ENCODE measurements at places on chromosomes 7 and 10.
A peak's percentile ranks its signal among the peaks of the same experiment; 100 is the strongest.

DNA sequence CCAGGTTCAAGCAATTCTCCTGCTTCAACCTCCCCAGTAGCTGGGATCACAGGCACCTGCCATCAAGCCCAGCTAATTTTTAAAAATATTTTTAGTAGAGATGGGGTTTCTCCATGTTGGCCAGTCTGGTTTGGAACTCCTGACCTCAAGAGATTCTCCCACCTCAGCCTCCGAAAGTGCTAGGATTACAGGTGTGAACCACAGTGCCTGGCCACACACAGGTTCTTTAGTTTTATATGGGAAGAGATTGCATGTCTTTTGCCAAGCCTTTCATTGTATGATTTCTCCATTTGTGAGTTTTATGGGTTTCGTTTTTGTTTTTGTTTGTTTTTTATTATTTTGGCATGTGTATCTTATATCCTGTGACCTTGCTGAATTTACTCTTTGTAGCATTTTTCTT lies 40.9 kb downstream of the C1GALT1 start:
- no peak for DNase-seq

DNA sequence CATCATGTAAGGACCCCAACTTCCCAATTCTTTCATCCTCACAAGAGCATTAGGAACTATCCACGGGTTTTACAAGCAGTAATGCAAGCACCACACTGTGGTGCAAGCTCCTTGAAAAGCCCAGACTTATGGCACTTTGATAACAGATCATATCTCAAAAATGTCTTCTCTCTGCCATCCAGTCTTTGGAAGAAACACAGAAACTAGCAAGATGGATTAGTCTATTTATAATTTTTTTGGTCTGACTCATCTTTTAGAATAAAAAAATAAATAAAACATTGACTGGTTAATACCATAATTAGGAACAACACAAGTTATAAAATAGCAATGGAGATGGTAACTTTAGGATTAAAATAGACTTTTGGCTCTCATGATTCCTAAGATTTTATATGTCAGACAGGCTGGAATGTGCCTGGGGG lies 49.0 kb upstream of the CALD1 start:
- DNase-seq: no peak

DNA sequence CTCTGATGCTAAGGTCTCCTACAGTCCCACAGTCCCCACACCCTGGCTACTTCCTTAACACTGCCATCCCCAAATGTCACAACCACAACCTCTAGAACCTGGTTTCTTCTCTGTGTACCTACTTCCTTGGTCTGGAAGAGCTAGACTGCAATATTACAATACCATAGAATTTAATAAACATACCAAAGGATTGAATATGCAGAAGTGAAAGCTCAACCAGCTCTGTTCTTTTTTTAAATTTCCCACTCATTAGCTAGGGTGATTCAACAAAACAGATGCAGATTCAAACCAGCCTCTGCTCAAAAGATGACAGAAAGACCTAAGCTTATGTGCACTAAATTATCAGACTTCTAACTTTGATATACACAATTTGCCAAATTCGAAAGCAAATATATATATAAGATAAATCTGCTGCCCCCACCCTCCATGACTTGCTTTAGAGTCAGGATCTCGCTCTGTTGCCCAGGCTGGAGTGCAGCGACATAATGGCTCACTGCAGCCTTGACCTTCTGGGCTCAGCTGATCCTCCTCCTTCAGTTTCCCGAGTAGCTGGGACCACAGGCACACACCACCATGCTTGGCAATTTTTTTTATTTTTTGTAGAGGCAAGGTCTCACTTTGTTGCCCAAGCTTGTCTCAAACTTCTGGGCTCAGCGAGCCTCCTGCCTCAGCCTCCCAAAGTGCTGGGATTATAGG lies 212.6 kb downstream of the CHCHD3 start:
- DNase-seq: no peak

DNA sequence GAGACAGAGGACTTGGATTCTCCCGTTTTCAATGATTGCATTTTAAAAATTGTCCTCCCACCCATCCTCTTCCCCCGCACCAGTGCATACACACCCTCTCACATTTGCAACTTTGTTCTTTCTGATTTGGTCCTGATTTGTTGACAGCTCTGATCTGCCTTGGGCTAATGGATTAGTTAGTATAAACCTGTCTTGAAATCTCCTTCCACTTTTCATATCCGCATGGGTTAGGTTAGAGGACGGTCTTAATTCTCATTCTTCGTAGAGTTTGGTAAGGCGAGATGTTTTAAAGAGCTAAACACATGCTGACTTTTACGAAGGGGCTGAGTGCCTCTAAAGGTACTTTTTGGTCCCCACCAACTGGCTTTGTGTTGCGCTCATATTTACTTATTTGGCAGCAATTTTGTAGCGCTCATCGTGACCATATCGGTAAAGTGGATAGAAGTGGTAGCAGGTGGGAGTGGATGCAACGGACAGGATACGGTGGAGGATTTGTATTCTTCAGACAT lies 1.1 kb downstream of the AHR start:
- peak; percentile 44 for DNase-seq

All from AML-193 (cell line).